Activated T-helper 17 cell treated with anti-CD3 and anti-CD28 coated beads, Interleukin-2, amount 50 U/mL, for 72 hours (primary cell): ENCODE measurements at places on chromosomes 3 and 15.

DNA sequence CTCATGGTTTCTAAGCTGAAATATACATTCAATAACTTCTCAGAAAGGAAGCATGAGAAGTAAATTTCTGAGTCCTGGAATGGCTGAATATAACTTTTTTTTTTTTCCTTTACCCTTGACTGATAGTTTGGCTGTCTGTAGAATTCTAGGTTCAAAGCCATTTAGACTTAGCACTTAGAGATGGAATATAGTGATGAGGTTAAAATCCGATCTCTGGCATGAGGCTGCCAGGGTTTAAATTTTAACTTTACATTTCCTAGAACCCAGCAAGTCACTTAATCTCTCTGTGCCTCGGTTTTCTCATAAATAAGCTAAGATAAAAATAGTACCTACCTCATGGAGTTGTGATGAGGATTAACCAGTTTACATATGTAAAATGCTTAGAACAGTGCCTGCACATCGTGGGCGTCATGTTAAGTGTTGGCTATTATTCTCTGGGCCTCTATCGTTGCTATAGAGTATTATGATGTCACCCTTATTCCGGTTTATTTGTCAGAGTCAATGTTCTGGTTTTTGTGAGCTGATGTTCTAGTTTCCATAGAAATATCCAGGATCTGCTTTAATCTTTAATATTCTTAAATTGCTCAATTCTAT lies 199.8 kb upstream of the TLE3 start:
- ATAC-seq, result no peak

- ATAC-seq, result no peak
Observed at GRCh38 chr15:74723754-74724334, 1.5 kb downstream of the CYP1A1 start.

DNA sequence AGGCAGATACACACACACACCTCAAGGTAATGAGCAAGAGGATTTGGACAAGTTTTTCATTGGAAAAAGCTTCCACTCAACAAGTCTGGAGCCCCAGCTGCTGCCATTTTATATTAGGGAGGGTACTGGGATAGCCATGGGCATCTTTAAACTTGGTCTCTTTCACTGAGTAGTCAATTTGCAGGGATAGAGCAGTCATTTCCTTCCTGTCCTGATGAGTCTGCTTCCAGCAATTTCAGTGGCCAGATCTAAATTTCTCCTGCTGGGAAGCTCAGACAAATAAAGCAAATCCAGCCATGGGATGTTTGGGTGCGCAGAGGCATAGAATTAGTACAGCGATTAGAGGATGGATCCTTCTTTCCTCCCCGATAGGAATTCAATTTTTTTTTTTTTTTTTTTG lies 874 bp upstream of the ERC2 start:
- no peak for ATAC-seq

DNA sequence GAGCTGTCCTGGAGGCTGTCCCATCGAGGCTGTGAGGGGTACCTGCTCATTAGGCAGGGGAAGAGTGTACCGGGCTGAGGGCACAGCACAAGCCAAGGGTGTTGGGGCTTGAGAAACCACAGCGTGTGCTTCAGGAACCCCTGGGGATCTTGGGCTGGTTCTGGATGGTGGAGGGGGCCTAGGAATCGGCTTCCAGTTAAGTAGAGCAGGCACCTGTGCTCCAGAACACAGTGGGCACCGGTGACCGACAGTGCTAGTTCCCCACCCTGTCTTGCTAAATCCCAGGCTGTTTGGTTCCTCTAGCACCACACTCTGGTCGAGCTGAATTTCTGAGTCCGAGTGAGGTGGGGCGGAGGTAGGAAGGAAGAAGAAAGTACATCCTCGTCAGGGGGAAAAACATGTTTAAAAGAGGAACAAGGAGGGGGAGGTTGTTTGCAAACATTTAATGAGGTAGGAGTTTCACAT lies 29.1 kb downstream of the SLC6A6 start:
- no peak for ATAC-seq

- ATAC-seq, result no peak
Observed at GRCh38 chr3:24523215-24523614, 28.6 kb upstream of the THRB start.

DNA sequence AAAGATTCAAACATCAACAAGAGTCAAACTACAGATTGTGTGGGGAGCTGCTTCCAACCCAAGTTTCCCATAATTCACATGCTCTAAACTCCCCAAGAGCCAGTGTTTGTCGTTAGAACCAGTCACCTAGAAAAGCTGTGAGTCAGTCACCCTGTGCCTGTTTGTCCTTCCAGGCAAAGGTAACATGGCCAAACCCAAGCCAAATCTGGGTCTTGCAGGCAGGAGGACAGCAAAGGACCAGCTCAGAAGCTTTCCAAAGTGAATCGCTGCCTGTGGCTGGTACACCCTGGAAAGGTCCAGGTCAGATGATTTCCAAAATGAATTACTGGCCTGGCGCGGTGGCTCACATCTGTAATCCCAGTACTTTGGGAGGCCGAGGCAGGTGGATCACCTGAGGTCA lies 251.5 kb downstream of the FAM43A start:
- ATAC-seq, result no peak

- ATAC-seq, result no peak
Observed at GRCh38 chr3:30340500-30340899, 265.9 kb upstream of the TGFBR2 start.

DNA sequence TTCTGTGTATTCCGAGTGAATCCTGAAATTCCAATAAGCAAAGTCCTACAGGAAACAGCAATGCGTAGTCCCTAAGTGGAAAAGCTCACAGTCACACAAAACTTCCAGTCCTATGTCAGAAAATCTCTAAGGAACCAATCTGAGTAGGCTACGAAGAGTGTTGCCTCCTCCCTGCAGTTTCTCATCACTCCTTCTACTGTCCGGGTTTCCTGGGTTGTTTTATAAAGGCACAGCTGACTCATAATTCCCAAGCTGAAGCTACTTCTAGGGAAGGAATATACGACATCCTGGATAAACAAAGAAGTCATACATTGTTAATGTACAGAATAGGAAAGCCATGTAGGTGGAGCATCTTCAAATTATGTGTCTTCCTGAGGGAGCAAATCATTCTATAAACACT lies 65.7 kb upstream of the RGMA start:
- no peak for ATAC-seq

GRCh38 chr15:54035616-54036015 lies 57.4 kb downstream of the UNC13C start:
- ATAC-seq, result no peak

GRCh38 chr3:140377644-140378043 lies 300.2 kb upstream of the TRIM42 start:
- ATAC-seq, result no peak

DNA sequence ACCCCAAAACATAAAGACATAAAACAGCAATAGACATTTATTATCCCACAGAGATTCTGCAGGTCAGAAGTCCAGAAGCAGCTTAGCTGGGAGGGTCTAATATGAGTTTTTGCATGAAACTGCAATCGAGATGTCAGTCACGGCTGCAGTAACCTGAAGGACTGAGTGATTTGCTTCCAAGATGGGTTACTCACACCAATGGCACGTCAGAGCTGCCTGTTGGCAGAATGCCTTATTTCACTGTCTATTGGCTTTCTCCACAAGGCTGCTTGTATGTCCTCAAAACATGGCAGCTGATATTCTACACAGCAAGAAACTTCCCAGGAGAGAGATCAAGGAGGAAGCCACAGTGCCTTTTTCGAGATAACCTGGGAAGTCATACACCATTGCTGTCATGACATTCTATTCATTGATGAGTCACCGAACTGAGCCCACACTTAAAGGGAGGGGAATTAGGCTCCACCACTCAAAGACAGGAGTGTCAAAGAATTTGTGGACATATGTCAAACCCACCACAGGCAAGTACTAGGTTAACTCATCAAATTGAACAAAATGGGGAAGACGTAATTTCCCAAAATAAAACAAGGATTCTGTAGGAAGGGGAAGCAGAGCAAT lies 122.2 kb downstream of the SYNPR start:
- ATAC-seq, result no peak
